WERI-Rb-1 (cell line): ENCODE measurements at places on chromosomes 1 and 21.

- DNase-seq: no peak
Observed at GRCh38 chr1:145740269-145740668, 21.0 kb downstream of the CD160 start.

GRCh38 chr1:201740670-201741111 lies 88.3 kb upstream of the IPO9 start:
- DNase-seq: no peak

- DNase-seq: peak; percentile 22
Observed at GRCh38 chr1:44721485-44722361, 9.2 kb downstream of the RNU5D-1 start.

GRCh38 chr1:160330119-160330518 lies 12.9 kb downstream of the COPA start:
- DNase-seq: no peak

- no peak for DNase-seq
Observed at GRCh38 chr1:110645821-110646735, 28.7 kb downstream of the KCNA3 start.

GRCh38 chr21:36135391-36136102 lies 668 bp downstream of the CBR3 start:
- peak; percentile 78 for DNase-seq

DNA sequence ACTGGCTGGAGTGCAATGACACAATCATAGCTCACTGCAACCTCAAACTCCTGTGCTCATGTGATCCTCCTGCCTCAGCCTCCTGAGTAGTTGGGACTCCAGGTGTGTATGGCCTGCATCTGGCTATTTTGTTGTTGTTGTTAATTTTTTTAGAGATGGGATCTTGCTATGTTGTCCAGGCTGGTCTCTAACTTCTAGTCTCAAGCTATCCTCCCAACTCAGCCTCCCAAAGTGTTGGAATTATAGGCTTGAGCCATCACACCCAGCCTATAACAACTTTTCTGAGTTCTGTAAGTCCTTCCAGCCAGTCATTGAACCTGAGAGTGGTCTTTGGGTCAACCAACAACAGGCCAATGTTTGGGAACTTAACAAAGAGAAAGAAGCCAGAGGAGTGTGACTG lies 11.2 kb upstream of the PGBD2 start:
- DNase-seq: no peak

DNA sequence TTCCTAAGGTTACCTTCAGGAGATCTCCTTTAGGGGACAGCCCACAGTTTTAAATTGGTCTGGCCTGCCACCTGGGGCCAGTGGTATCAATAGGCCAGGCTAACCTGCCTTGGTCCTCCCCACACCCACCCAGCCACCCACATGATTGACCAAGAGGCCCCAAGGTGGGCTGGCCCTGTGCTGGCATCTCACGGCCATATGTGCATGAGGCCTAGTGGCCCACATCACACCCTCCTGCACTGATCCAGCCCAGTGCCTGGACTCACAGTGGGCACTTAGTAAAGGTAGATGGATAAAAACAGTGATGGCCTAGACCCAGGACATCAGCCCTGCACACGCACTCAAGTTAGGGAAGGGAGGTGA lies 82.0 kb downstream of the DMRTB1 start:
- no peak for DNase-seq

DNA sequence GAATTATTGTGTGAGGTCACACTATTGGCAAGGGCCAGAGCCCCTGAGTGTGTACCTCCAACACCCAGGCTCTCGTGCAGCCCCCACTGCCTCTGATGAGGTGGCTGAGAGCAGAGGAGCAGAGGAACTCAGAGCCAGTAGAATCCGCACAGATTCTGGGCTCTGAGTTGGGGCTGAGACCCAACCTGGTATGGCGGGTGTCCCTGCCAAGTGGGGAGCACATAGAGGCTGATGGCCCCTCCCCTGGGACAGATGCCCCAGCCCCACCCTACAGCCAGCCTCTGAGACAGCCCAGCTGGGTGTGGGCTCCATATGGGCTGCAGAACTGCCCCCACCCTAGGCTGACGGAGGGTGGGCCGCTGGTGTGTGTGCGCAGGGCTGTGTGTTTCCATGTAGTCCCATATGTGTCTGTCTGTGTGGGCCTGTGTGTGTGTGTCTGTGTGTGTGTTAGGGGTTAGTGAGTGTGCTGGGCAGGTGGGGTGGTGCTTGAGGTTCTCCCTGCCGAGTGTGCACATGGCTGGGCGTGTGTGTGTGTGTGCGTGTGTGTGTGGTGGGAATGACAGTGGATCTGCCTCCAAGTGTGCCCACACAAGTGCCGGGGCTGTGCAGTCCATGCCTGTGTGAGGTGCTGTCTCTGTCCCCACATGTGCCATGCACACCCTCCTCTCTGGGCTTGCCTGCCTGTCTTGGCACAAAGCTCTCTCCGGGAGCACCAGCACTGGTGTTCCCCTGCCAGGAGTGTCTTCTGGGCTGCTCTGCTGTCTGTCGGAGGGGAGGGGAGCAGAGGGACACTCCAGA lies 24.4 kb downstream of the FOXO6 start:
- DNase-seq: no peak

GRCh38 chr1:241627453-241628259 lies 12.5 kb downstream of the CHML start:
- peak; percentile 44 for DNase-seq

DNA sequence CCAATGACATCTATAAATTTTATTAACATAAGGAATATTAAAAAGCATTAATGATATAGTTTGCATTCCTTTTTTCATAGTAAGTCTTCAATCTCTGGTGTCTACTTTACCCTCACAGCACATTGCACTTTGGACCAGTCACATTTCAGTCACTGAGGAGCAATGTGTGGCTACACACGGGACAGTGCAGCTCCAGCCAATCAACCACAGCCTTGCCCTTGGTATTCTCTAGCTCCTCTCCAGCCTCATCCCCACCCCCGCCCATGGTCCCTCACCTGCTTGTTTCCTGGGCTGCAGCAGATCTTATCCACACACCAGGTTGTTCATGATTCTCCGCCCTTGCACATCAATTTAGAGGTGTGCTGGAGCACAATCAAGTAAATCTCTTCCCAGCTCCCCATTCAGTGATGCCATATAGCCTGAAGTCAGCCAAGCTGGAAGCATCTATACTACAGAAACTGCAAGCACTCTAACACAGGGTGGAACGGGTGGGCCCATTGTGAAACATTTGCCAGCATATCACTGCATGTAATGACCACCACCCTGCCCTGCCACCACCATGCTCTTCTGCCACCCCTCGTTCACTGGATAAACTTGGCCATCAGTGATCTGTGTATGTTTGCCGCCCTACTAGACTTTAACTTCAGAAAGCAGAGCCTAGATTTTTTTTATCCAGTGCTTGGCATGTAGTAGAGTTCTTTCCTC lies 93.0 kb upstream of the SLC44A3 start:
- DNase-seq: no peak

GRCh38 chr1:28642056-28642846 lies 616 bp downstream of the TAF12 start:
- DNase-seq: no peak

GRCh38 chr1:205565799-205566198 lies 61.3 kb downstream of the CDK18 start:
- DNase-seq: peak; percentile 2

DNA sequence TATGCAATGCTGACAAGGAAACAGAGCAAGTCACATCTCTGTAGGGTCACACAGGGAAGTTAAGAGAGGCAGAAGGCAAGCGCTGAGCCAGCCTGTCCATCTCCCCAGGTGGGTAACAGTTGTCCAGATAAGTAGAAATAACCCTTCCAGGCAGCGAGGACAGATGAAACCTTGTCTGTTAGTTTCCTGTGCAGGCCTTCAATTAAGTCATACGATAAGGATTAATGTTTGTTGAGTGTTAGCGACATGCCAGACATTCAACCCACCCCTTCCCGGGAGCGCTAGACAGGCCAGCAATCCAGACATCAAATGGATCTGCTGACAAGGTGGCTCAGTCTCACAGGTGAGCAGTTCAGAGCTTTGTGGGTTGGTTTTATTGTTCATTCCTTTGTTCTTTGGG lies 221.5 kb upstream of the FMN2 start:
- no peak for DNase-seq

- no peak for DNase-seq
Observed at GRCh38 chr1:191368891-191369654, 789.2 kb upstream of the RGS18 start.

GRCh38 chr1:61612602-61613001 lies 112.3 kb downstream of the TM2D1 start:
- no peak for DNase-seq

GRCh38 chr21:16912075-16912474 lies 600.8 kb upstream of the CXADR start:
- no peak for DNase-seq

DNA sequence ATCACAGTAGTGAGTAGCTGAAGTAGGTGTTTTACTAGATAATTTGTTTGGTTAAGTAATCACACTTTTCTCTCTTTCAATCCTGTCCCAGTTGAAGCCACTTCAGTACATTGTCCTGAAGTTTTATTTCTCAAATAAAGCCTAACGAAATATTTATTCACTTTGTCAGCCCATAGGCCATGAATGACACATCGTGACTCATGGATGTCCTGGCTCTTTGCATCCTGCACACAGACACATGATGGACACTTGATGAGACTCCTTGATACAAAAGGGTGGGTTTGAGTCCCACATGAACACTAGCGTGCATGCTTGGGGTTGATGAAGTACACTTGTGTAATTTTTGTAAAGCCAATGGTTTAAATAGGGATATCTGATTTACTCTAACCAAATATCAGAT lies 22.7 kb upstream of the LAMC2 start:
- no peak for DNase-seq

DNA sequence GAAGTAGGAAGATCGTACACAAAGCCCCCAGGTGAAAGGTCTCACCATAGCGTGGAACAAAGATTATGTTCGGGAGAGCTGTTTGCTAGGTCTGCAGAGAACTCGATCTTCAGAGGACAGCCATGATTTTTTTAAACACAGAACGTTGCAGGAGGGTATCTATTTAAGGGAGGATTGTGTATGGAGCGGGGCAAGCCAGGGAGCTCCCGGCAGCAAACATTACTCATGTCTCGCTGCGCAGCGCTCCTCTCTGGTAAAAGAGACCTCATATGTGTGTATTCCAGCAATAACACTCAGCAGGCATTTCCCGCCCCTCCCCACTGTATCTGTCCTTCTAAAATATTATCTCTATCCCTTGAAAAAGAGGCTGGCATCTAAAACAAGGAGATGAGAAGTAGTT lies 2.7 kb downstream of the GLIS1 start:
- no peak for DNase-seq

- DNase-seq: no peak
Observed at GRCh38 chr1:209387969-209388329, 195.6 kb upstream of the CAMK1G start.

- DNase-seq: no peak
Observed at GRCh38 chr1:4626560-4627319, 27.7 kb upstream of the AJAP1 start.

GRCh38 chr1:27097484-27097917 lies 57.4 kb downstream of the SLC9A1 start:
- DNase-seq: peak; percentile 77

- no peak for DNase-seq
Observed at GRCh38 chr1:220992705-220993052, 113.4 kb downstream of the HLX start.

- no peak for DNase-seq
Observed at GRCh38 chr1:42586016-42586415, 72.2 kb upstream of the PPIH start.

GRCh38 chr1:7534061-7534825 lies 236.9 kb upstream of the VAMP3 start:
- no peak for DNase-seq

DNA sequence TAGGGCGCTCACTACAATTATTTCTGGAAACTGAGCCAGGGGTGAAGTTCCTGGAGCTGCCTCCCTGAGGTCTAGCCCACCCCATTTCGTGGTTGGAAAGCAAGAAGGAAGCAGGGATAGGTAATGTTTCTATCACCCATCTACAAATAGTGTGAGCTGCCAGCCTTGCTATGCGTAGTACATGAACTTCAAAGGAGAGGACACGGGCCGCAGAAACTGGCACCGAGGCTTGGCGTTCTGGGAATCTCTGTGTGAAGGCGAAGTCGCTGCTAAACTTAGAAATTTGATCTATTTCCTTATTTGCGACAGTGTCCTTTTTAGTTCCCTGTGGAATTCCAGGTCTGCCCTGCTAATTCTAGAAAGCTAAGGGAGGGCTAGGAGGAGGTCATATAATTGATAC lies 49.6 kb upstream of the NTPCR start:
- no peak for DNase-seq

GRCh38 chr1:227532019-227532619 lies 31.2 kb upstream of the ZNF678 start:
- no peak for DNase-seq

GRCh38 chr1:166166698-166167571 lies at the start of gene FAM78B:
FAM78B (minus strand) TSS chr1:166167001; CDS start chr1:166166248, 753 bp downstream.
- DNase-seq: peak; percentile 87

DNA sequence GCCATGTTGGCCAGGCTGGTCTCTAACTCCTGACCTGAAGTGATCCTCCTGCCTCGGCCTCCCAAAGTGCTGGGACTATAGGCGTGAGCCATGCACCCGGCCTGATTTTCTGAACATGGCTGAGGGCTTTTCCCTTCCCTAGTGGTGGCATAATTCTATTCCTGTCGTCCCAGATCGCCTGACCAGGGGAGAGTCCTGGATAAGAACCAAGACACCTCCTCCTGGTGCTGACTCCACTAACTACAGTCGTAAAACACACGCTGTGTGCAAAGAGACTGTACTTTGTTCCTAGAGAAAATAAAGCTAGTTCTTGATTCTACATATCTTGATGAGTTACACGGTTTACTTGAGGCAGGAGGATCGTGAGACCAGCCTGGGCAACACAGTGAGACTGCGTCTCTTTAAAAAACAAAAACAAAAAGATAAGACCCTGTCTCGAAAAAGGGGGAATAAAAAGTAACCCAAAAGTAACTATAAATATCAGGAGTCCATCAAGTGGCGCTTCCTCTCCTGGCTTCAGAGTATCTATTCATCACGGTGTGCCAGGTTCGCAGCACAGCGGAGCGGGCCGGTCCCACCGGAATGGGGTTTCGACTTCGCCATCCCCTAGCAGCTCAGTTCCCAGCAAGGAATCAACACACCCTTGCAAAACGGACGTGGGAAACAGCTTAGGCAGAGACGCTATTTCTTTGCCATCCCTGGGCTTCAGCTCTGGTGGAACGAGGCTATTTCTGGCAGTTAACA lies 973 bp downstream of the SDF4 start:
- no peak for DNase-seq
